ENCODE measurements at places on chromosomes 5 and 9.

GRCh38 chr5:11455505-11455904, 448.7 kb downstream of the CTNND2 start:
- DNase-seq = no peak

DNA sequence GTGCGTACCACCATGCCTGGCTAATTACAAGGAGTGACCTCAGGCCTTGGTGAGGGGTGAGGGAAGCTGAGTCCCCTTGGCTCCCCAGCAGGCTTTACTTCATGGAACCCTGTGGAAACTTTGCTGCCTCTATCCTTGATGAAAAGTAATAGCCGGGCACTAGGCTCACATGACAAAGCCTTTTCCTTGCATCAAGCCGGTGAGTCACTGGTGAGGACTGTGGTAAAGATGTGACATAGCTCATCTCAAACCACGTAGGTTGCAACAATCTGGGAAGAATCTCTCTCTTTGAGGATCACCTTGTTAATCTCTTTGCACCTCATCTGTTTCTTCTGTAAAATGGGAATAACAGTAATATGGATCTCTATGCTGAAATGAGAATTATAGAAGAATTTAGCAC, 116.3 kb upstream of the SLC25A48 start:
- DNase-seq = no peak

- no peak for DNase-seq
Measured at GRCh38 chr5:74433896-74434829, 206.4 kb downstream of the ENC1 start.

- no peak for DNase-seq
Measured at GRCh38 chr5:176517053-176517661, 20.0 kb downstream of the RNF44 start.

- DNase-seq = no peak
Measured at GRCh38 chr9:94860678-94861588, 134.4 kb downstream of the AOPEP start.

GRCh38 chr5:121377461-121377860, 474.2 kb upstream of the FTMT start:
- DNase-seq = peak; percentile 16

DNA sequence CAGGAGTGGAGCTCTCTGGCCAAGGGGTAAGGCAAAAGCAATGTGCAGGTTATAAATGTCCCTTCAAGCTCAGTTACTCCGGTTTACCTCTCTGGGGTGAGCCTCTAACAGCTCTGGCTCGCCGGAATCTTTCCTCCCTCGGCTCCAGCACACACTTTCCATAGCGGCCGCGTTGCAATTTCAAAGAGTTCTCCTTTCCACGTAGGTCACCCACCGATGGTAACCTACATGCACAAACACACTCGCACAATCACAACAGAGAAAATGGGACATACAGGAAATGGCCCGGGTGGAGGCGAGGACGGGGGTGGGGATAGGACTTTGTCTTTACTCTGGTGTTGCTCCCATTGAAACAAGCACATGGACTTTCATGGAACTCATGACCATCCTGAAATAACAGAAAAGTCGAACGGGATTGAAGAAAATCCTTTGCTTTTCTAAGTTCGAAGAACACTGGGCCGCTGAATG, 1.2 kb downstream of the LHFPL2 start:
- no peak for DNase-seq

DNA sequence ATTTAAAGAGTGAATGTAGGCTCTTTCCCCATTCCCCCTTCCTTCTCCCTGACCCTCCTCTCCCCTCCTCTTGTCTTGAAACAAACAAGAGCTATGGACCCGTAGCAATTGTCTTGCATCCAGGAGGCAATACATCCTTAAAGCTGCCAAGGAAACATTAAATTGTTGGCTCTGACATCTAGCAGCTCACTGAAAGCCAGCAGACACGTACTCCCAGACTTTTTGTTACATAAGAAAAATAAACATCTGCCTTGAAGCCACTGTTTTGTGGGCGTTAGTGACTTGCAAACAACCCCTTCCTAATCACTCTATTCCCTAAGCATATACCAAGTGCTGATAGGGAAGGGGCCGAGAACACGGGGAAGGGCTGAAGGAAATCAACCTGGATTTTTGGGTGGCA, 8.6 kb downstream of the SLC45A2 start:
- DNase-seq = no peak

- no peak for DNase-seq
Measured at GRCh38 chr5:79932510-79933504, 58.3 kb downstream of the MTX3 start.

DNA sequence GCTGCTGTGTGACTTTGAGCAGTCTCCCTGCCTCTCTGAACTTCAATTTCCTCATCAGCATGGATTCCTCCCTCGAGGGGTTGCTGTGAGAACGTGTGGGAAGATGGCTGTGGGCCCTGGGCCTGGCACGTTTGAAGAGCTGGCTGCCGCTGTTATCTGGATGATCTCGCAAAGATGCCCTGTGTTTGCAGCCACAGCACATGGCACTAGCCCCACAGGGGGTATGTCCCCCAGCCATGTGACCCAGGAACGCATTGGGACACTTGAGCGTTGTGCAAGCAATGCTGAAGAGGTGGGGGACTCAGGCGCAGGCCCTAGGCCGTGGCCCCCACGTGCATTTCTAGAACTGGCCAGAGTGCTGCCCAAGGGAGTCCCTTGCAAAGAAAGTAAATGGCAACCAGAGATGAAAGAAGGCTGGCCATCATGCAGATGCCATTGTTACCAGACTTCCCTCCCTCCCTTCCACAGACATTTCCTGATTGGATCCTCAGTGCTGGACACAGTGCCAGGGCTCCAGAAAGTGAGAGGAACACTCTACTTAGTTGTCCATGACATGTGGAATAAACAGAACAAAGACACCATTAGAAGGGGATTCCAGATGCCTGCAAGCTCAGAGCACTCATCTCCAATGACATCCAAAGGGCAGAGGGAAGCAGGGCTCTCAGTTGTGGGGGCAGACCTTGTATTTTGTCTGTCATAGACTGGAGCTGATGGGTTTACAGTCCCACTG, 65.1 kb upstream of the NEURL1B start:
- no peak for DNase-seq

DNA sequence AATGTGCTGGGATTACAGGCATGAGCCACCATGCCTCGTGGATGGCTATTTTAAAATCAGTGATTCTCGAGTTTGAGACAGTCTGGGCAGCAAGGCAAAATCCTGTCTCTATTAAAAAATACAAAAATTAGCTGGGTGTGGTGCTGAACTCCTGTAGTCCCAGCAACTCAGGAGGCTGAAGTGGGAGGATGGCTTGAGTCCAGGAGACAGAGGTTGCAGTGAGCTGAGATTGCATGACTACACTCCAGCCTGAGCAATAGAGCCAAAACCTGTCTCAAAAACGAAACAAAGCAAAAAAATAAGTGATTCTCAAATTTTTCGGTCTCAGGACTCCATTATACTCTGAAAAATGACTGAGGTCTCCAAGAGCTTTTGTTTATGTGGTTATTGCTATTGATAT, 47.9 kb upstream of the HSPA9 start:
- DNase-seq = peak; percentile 33

GRCh38 chr5:161562446-161562845, 15.9 kb upstream of the GABRB2 start:
- no peak for DNase-seq

- no peak for DNase-seq
Measured at GRCh38 chr9:26856413-26857032, 36.1 kb downstream of the CAAP1 start.

DNA sequence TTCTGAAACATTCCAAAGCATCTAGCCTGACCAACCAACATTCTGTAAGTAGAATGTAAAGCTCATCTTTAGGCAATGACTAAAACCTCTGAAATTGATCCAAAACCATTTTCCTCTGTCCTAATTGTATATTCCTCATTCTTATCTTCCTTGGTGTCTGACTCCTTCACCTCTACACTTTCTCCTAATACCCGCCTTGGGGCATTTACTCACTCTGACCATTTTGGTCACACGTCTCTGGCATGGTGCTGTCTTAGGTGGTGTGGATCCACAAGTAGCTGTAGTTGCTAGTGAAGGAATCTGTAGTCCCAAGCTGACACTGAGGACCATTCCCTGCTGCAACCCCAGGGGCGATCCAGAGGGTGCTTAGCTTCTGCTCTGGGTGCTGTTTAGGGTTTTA, 40.8 kb upstream of the LMNB1 start:
- DNase-seq = peak; percentile 75

- no peak for DNase-seq
Measured at GRCh38 chr9:14616188-14616982, 76.8 kb downstream of the ZDHHC21 start.

DNA sequence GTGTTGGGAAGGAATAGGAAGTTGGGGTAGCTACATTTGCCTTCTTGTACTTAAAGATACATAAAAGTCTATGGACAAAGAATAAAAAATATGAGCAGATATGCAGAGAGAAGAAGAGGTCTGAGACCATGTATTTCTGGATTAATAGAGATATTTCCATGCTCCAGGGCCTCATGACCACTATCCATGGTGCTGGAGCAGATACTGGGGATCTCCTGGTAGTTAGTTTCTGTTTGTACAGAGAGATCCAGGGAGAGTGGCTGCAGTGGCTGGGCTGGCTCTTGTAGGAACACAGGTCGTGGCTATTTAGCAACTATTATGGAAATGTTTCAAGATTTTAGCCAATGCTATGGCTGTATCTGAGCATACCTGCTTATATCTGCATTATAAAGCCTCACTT, 184.2 kb upstream of the TMEM161B start:
- no peak for DNase-seq

DNA sequence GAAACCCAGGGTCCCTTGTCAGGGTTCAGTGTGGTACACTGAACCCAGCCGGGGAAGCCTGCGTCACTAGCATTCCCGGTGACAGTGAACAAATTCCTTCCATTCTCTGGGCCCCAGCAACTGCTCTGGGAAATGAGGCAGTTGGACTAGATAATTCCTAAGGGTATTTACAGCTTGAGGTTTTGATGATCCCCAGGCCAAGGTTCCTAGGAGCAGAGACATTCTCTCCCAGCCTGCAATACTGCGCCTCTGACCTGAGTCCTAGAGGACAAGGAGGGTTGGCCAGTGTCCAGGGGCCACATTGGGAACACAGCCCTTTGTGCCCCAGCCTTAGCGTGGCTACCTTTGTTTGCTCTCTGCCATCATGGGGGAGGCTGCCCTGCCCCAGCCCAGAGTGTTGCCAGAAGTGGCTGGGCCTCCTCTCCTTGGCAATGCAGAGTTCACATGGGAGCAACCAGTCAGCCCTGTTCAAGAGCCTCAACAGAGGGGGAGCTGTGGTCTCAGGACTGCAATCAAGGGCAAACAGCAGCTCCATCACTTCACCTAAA, 178.2 kb downstream of the SEC61B start:
- no peak for DNase-seq

GRCh38 chr5:139882961-139883539, 87.4 kb downstream of the PSD2 start:
- no peak for DNase-seq

GRCh38 chr9:35374910-35375309, 115.0 kb upstream of the RUSC2 start:
- DNase-seq = no peak

GRCh38 chr5:117475919-117476318, 901.3 kb upstream of the SEMA6A start:
- DNase-seq = no peak

DNA sequence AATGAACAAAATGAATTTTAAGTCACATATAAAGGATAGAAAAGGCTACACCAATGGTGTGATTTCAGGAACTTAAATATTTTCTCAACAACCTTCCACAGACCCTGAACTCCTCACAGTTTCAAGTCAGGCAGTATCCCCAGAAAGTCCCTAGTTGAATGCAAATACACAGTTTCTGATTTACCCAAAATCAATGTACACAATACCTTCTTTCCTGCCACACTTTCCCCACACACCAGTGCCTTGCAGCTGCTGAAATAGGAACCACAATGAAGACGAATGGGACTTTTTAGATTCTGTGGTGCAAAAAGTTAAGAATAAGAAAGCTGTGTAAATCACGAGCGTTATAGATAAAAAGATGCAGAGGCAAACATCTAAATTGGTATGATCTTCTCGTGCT, 552.4 kb upstream of the MEF2C start:
- DNase-seq = no peak

DNA sequence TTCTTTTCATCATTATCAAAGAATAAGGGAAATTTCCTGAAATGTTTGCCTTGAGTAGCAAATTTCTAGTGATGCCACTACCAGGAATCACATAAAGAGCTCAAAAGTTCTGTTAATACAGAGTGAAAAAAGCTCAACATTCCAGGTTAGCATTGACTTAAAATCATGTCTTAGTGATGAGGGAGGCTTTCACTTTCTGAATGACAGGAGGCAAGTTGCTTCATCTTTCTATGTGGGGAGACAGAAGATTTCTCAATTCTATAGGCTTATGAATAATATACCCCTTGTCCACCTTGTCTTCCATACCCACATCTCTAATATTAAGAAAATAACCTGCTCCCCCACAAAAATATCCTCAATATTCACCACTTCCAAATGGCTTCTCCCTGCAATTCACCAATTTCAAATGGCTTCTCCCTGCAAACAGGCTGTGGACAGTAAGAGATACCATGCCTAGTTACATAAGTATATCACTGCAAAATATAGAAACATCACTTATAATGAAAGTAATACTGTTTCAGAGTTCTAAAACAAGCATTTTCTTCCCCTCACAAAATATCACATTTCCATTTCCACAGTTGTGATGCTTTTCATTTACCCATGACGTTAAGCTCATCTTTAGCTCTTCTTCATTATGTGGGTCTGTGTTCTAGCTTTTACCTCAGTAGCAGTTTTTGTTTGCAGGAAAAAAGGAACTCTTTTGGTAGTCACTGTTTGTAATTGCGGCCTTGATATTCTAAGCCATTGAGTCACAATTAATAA, 2.2 kb upstream of the JAK2 start:
- DNase-seq = no peak

DNA sequence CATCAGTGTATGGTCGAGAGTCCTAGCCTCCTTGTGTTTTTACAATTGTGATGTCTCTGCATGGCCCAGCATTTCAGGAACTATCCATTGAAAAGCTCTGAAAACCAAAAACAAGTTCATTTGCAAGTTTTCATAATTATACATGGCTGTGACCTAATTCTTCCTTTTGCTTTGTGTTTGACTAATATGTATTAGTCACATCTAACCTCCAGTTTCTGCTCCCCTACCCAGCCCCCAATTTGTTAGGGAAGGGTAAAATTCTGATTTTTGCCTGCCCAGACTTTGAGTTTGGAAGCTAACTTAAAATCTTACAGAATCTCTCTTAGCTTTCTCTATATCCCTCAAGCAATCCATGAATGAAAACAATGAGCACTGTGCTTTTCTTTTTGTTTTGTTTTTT, 128.2 kb upstream of the SEMA6A start:
- no peak for DNase-seq

DNA sequence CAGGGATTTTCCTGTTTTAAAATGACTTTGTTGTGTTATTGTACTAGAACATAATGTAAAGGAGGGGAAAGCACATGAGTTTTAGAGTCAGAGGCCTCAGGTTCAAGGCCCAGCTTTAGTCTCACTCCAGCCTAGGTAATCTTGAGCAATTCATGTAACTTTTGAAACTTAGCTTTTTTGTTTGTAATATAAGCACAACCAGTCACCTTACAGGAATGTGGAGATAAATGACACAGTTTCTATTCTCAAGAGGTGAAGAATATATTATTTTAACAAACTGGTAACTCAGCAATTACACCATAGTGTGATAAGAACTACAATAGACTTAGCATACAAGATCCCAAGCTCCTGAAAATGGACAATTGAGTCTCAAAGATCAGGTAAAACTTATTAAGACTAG, 51.2 kb downstream of the ADAMTS19 start:
- no peak for DNase-seq

Data from NCI-H226 (cell line).